ENCODE measurements at places on chromosomes 1 and 21.

- DNase-seq, result no peak
These were observed 184.7 kb upstream of the SGIP1 start for GRCh38 chr1:66349242-66349641.

GRCh38 chr1:214801191-214801590 lies 198.2 kb downstream of the CENPF start:
- DNase-seq, result no peak

DNA sequence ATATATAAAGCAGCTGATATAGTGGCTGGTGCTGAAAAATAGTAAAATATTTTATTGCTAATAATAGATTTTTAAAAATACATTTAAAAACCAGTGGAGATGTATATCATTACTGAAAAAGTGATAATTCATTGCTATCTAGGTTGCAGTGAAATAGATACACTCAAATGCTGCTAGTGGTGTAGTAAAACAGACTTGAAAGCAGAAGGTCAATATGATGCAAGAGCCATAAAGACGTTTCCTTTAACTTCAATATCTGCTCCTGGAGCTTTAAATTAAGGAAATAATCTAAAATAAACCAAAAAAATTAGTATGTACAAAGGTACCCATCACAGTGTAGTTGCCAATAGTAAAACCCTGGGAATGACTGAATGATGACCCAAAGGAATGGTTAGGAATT lies 26.2 kb downstream of the RHEX start:
- no peak for DNase-seq

DNA sequence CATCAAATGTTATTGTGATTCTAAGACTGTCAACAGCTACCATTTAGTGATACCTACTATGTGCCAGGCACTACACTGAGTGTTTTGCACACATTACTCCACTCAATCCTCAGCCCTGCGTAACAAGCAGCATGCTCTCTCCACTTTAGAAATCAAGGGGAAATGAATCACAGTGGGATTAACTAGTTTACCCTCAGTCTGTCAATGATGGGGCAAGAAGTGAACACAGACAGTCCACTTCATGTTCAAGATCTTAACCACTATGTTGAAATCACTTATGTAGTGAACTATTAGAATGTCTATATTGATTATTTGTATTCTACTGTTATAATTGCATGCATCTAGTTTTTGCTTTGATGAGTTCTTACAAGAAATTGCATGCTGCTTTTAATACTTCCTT lies 165.3 kb downstream of the LTN1 start:
- no peak for DNase-seq

GRCh38 chr1:204506969-204507316 lies 9.3 kb upstream of the MDM4 start:
- DNase-seq, result peak; percentile 93

- DNase-seq, result no peak
These were observed 11.2 kb upstream of the MX2 start for GRCh38 chr21:41350436-41351155.

DNA sequence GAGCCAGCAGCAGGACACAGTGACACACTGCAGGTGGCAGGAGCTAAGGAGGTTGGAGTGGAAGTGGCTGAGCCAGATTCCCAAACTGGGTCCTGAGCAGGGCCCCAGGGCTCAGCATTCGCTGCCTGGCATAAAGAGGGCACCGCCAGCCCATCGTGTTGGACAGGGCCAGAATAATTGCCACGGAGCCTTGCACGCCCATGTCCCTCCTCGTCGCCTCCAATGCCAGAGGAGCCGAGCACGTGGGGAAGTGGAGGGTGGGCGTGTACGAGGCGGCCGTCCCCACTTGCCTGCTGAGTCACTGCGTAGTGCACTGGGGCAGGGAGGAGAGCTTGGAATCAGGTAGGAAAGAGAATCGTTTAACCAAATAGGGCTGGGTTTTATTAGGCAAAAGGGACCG lies 26.1 kb upstream of the LRRC47 start:
- DNase-seq, result no peak

- DNase-seq, result no peak
These were observed 156.5 kb upstream of the VAMP3 start for GRCh38 chr1:7614576-7615074.

DNA sequence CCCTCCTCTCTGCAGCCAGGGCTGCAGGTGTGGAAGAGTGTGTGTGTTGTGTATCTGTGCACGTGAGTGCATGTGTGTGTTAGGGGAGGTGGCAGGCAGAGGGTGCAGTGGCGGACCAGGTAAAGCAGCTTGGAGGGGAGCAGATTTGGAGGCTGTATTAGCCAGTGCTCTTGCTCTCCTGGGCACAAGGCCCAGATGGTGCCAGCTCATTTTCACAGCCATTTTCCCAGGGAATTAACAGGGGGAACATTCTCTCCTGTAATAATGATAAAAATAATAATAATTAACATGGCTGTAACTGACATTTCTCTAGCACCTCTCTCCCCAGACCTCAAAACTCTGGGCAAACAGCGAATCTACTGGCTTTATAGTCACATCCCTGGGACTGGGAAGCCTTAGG lies 43.6 kb downstream of the LRRN2 start:
- DNase-seq, result no peak

DNA sequence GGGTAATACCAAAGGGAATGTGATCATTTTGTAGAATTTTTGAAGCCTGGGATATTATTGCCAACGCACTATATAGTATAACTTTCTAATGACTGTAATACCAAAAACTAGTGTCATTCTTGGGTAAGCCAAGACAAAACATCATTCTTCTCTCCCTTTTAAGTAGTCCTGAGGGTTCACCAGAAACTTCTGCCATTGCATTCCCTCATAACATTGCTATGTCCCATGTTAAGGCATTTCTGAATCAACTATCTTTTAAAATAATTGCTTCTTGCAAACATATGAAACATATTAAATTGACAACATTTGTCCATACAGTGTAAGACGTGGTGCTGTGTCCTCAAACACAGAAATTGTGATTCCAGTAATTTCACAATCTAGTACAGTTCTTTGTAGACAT lies 29.9 kb upstream of the C1orf21 start:
- DNase-seq, result no peak

GRCh38 chr1:86641318-86641717 lies 63.1 kb upstream of the SH3GLB1 start:
- no peak for DNase-seq

- DNase-seq, result no peak
These were observed 330.0 kb downstream of the BRINP3 start for GRCh38 chr1:190147616-190148015.

- DNase-seq, result no peak
These were observed 290.4 kb downstream of the OLFM3 start for GRCh38 chr1:101706366-101706765.

DNA sequence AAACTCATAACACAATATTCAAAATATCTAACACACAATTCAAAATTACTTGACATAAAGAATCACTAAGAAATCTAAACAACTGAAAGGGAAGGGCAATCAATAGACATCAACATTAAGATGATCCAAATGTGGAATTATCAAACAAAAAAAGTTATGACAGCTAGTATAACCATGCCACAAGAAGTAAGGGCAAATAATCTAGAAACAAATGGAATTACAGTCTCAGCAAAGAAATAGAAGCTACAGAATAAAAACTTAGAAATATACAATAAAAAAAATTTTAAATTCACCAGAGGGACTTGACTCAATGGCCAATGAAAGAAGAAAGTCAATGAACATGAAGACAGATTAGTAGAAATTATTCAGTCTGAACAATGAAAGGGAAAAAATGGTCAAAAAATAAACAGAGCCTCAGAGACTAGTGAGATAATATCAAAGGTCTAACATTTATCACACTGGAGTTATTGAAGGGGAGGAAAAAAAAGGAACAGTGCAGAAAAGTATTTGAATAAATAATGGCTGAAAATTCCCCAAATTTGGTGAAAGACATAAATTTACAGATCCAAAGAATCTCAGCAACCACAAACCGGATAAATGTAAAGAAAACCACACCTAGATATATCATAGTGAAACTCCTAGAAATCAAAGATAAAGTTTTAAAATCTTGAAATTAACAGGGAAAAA lies 41.8 kb downstream of the BARHL2 start:
- DNase-seq, result no peak

GRCh38 chr1:57222307-57222706 lies 201.6 kb downstream of the DAB1 start:
- no peak for DNase-seq

- peak; percentile 17 for DNase-seq
These were observed at the start of gene NCAM2 for GRCh38 chr21:20997636-20998455. Gene NCAM2, plus strand, starts transcription at chr21:20998409.

GRCh38 chr1:201013031-201013485 lies 10.5 kb downstream of the KIF21B start:
- DNase-seq, result no peak

GRCh38 chr1:234973426-234974250 lies 155.0 kb downstream of the TOMM20 start:
- no peak for DNase-seq

DNA sequence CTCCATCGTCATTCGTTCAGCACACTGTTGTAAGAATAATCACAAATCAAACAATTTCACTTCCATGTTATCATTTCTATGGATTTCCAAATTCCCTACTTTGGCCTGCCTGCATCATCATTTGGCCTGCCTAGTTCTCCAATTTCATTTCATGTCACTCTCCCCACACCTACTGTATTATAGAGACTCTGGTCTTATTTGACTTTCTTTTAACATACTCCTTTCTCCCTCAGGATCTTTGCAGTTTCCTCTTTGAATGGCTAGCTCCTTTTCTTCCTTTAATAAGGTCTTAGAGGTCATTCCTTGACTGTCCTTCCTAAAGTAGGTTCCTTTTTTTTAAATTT lies 36.3 kb upstream of the PODN start:
- no peak for DNase-seq

GRCh38 chr1:225658041-225658440 lies 5.1 kb upstream of the ENAH start:
- no peak for DNase-seq

GRCh38 chr1:76075877-76076276 lies 1.3 kb downstream of the ST6GALNAC3 start:
- no peak for DNase-seq

DNA sequence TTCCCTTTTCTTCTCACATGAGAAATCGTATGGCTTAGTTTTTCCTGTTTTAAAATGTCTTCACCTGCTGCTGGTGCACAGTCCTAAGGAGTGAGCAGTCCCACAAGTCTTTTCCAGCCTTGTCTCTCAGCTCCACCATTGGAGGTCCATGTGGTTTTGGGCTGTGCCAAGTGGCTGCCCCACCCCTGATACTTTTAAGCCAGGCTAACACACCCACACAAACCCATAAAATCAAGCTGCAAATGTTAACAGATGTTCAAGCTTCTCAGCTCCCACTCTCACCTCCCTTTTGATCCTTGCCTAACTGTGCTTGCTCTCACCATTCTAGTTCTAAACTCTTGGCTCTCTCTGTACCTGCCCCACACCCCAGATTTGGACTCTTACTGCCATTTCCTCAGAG lies 74.5 kb upstream of the COL24A1 start:
- no peak for DNase-seq
